Stimulated activated CD8-positive, alpha-beta memory T cell treated with anti-CD3 and anti-CD28 coated beads, Interleukin-7, amount 100 ng/mL, for 48 hours (primary cell): ENCODE measurements at places on chromosomes 16 and 17.

GRCh38 chr16:66294507-66294906 is 72.0 kb upstream of the CDH5 start:
- DNase-seq: no peak

DNA sequence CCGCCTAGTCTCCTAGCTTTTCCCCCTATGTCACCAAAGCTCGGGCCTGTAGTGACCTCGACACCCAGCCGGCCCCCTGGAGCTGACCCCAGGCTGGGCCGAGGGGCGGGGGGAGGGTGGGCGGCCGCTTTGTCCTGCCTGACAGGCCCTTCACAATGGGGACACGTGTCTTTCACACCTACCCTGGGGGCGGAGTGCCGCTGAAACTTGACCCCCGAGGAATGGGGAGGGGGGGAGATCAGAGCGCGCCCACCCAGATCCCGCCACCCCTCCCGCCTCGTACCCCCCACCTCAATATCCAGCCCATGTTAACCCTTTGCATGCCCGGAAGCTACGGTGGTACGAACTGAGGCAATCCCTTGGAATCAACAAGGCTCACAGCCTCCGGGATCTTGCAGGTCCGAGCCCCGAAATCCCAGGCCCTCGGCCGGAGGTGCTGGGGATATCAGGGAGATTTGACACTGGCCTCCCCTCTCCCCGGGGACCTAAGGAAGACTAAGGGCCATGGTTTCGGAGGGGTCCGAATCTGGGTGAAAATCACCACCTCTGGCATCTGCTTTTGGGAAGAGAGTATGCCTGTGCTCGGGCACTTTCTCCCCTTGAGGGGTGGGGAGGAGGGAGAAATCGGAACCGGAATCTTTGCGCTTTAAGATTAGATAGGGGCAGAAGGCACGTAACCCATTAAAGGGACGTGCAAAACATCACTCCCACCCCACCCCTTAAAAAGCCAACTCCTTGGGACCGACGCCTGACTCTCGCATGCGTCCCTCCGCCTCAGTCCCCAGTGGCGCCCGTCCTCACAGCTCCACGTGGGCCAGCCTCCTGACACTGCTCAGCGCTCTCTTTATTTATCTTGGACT is 2.6 kb downstream of the NOG start:
- DNase-seq: no peak

GRCh38 chr17:19343256-19343630 is 19.3 kb downstream of the B9D1 start:
- no peak for DNase-seq

DNA sequence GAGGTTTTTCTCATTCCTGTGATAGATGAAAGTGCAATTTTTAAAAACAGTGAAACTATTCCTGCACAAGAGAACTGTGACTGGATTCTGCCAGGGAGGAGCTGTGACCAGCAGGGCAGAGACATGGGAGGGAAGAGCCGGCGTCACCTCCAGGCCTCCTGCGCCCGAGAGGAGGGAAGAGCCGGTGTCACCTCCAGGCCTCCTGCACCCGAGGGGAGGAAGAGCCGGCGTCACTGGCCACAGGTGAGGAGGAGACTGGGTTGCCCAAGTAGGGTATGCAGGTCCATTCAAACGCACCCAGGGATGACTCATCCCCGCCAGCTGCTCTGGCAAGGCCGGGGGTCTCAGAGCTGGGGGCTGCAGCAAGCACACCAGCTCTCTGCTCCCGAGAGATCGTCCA is 56.7 kb downstream of the METRNL start:
- no peak for DNase-seq

DNA sequence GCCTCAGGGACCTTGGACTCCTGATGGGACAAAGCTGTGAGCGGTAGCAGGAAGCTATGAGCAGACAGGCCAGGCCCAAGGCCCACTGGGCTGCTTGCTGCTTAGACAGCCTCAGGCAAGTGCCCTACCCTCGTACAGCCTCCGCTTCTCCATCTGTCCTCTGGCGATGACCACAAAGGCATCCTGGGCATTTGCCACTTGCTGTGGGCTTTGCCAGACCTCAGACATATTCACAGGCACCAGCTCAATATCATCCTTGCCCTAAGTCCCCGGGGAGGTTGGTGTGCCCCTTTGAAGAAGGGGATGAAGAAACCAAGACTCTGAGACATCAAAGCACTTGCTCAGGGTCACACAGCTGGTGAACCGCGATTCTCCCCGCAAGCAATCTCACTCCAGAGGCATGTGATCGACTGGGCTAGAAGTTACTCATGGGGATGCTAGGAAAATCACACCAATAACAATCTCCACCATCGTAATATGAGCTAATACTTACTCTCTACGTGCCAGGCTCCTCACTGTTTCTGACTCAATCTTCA is 21.7 kb downstream of the PPL start:
- no peak for DNase-seq

DNA sequence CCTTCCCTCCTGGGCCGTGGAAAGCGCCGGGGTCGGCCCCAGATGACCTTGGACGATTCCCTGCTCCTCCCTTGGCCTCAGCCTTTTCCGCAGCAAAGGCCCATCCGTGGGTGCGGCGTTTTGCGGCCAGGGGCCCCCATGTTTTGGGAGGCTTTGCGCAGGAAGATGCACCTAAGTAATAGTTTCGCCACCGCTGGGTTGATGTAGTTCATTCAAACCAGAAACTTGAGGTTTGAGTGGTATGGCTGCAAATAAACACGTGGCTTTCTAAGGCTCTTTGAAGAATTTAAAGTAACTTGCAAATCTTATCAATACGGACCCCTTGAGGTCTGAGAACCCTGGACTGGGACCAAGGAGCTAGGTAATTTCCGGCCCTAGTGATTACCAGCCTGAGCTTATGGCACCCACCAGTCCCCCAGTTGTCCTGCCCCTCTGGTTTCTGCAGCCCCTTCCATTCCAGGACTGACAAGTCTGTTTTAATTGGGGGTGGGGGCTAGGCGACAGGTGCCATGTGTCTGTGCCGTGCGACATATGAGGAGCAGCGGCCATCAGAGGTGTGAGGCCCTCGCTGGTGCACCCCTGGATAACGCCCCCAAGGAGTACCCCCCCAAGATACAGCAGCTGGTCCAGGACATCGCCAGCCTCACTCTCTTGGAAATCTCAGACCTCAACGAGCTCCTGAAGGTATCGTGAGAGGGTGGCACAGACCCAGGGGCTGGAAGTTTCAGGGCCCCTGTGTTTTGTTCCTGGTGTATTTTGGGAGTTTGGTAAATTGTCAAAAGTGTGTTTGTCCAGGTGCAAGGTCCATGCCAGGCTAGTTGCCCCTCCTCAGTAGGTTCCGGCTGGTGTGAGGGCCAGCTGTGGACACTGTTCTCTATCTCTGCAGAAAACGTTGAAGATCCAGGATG is 834 bp downstream of the MRPL12 start:
- no peak for DNase-seq

DNA sequence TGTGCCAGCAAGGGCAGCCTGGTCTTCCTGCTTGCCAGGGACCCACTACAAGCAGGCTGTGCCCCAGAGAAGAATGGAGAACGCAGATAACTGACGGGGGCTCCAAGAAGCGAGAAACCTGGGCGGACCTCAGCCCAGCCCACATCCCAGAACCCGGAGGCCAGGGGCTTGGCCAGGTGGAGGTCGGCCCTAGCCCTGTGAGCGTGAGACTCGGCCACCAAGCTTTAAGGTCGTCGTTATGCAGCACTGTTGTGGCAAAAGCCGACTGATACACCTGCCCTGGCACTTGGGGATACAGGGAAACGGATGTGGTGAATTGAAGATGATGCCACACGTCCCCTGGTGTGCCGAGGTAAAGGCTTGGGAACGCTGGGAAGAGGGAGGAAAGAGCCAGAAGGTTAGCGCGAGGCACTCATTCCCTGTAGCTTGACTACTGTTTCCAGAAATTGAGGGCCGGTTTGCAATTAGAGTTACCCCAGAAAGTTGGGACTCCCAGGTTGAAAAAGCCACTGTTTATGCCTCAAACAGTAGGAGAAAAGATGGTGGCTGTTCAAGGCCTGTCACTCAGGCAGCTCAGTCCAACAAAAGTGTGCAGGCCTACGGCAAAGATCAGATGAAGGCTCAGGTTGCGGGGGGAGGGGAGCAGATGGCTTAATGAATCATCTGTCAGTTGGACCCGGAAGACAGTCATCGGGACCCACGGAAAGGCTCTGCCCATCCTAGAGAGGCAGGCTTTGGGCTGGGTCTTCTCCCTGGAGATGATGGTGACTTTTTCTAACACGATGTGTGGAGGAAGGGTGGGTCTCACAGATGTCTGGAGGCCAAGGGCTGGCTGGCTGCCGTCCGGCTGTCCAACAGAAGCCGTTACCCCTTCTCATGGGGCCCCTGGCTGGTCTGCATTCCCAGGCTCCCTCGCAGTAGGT is 45.6 kb upstream of the BAHCC1 start:
- DNase-seq: no peak

DNA sequence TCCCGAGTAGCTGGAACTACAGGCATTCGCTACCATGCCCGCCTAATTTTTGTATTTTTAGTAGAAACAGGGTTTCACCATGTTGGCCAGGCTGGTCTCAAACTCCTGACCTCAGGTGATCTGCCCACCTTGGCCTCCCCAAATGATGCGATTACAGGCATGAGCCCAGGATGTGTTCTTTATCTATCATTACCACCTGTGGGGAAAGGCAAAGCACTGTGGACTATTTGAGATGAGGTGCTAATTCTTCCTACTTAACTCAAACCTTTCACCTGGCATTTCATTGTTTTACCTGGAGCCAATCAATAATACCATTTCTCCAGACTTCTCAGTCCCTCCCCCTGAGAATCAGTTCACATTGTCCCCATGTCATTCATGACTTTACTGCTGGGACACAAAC is 20.4 kb upstream of the PPM1D start:
- no peak for DNase-seq

- DNase-seq: no peak
Observed at GRCh38 chr16:66953462-66954096, 7.5 kb upstream of the CES3 start.

- DNase-seq: no peak
Observed at GRCh38 chr16:55251151-55251550, 72.9 kb upstream of the IRX6 start.

DNA sequence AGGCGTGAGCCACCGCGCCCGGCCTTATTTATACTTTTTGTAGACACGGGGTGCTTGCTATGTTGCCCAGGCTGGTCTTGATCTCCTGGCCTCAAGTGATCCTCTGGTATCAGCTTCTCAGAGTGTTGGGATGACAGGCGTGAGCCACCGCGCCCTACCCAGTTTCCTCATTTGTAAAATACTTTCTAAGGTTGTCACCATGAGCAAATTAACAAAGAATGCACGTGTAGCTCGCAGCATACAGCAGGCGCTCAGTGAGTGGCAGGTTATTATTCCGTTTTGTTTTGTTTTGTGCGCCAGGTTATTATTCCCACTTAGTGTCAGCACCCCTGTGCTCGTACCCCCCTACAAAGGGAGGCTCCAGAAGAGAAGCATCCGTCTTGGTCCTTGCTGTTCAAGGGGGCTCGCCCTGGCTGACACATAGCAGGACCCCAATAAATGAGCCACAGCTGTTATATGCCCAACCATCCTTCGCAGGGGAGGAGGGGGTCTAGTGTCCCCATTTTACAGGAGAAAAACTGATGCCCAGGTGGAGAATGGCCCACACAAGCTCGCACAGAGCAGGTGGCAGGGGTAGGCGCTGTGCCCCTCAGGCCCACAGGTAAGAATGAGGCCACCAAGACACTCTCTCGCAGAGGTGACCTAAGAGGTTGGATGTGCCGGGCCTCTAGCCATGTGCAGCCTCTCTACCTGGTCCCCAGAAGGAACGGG is 686 bp upstream of the MIEF2 start:
- DNase-seq: no peak

- no peak for DNase-seq
Observed at GRCh38 chr16:86221085-86221484, 289.2 kb upstream of the FOXF1 start.

DNA sequence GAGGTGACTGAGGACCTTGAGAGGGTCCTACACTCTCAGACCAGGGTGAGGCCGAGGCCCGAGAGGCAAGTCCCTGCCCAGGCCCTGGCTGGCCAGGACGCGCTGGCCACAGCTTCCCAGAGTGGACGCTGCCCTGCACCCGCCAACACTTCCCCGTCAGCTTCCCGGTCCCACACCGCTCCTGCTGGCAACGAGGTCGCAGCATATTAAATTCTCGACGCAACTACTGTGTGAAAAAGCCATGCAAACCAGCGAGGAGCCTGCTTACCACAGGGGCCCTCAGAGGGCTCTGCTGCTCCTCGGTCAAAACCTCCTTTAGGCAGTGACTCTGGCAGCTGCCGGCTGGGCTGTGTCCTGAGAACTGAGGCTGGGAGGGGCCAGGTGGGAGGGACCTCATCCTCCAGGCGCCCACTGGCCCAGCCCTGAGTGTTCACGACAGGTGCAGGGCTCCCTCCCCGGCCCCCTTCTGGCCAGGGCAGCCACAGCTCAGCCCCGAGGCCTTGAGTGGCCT is 2.1 kb upstream of the TEX19 start:
- no peak for DNase-seq

DNA sequence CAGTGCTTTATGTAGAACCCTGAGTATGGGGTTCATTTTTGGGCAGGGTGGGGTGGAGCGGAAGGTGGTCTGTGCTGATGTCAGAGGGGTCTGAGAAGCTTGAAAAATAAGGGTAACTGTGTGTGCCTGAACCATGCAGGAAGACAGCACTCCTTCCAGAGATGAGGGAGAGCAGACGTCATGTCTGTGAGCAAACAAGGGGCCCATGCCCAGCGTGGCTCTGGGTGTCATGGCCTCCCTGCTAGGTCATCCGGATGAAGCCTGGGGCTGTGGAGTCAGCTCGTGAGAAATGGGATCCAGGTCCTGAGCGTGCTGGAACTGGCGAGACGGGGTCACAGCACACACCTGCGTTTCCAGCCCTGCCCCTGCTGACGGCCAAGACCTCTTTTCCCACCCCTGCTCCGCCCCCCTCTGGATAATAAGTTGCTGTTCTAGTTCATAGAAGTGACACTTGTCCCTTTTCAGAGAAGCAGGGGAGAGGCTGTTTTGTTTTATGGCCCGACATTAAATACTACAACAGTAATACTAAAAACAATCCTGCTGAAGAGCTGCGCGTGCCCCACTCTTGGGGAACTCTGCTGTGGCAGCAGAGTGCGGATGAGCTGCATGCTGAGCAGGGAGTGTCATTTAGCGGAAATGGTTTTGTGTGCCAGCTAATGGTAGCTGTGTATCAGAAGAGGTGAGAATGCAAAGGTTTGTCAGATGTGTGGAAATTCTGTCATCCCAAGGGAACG is 92.6 kb downstream of the RPTOR start:
- no peak for DNase-seq

DNA sequence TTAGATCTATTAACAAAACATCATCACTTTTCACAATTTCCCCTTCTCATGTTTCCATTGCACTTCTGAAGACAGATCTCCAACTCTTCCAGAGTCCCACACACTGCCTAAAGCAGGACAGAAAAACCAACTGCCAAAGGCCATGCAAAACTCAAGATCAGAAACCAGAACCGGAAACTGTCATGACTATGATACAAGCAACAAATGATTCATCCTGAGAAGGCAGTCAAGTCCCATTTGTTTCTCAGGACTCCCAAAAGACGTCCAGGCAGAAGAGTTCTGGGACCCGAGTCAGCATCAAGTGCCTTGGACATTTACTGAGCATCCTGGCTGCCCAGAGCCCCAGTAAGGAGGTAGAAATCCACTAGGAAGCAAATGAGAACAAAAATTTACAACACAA is 38.8 kb downstream of the ERN1 start:
- DNase-seq: no peak

GRCh38 chr16:569445-570254 is at the start of gene PIGQ:
Gene PIGQ (plus strand): TSS chr16:569968. CDS start chr16:574075, 4,107 bp downstream.
- peak; percentile 53 for DNase-seq
